Activated naive CD4-positive, alpha-beta T cell treated with Interleukin-2 at 50 U/mL for 16 hours (primary cell): ENCODE measurements at places on chromosomes 16 and 17.

DNA sequence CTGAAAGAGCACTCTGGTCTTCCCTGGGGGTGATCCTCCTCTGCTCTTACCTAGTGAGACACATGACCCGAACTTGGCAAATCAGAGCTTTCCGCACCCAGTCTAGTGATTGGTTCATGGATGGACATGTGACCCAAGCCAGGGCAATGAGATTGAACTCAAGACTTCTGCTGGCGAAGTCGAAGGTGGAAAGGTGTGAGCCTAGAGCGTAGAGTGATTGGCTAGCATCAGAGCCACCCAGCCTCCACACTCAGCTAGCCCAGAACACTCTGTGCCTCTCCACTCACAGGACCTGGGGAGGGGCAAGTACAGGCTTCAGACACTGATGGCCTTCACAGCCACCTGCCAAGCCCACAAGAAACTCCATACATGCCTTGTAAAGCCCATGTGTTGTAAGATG is 17.6 kb downstream of the ATPAF2 start:
- no peak for DNase-seq

- no peak for DNase-seq
Measured at GRCh38 chr17:83194761-83195329, 115.4 kb downstream of the METRNL start.

- DNase-seq, result no peak
Measured at GRCh38 chr17:60442271-60443173, 20.2 kb downstream of the CHCT1 start.

GRCh38 chr17:81367171-81367570 is 28.1 kb upstream of the BAHCC1 start:
- no peak for DNase-seq

DNA sequence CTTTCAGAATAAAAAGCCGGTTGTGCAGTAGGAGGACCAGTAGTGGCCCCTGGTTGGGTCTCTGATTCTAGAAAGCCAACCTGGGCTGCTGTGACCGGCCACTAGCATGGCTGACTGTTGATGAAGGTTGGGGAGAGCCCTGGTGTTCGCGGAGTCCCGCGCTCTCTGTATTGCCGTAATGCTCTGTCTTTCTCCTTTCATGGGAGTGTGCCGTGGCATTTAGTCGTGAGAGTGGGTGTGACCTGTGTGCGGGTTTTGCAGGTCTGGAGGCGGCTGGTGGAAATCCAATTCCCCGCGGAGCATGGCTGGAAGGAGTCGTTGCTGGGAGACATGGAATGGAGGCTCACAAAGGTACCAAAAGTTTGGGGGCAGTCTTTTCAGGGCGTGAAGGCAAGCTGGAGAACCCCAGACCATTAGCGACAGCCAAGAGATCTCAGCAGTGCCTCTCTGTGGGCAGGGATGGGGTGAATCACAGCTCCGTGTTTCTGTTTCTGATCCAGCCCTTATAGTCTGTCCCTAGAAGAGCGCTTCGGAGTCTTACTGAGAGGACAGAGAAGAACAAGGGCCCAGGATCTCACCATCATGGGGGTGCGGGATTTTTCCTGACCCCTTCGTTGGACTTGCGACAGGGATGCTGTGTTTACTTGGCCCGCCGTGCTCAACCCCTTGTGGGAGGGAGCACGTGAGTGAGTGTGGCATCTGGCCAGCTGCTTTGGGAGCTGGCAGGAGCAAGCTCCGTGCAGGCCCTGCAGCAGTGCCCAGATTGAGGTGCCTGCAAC is 56.5 kb downstream of the RNF213 start:
- DNase-seq, result no peak
